ENCODE measurements at places on chromosomes 7 and 10.
A peak's percentile ranks its signal among the peaks of the same experiment; 100 is the strongest.

DNA sequence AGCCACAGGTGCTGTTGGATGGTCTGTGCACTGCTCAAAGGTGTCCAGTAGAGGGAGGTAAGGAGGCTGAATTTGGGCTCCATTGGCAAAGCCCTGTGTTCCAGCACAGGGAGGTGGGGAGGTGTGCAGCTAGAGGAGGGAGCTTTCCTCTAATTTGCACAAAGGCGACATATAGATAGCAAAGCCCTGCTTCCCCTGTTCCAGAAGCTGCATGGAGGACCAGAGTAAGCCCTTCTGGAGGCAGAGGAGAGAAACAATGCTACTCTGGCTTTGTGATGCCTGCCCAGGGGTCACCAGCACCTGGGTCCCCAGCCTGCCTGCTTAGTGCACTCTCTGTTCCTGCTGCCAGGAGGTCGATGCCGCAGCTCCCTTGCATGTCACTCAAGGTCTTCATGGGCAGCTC is 3.4 kb upstream of the ARHGAP22 start:
- peak; percentile 6 for DNase-seq

DNA sequence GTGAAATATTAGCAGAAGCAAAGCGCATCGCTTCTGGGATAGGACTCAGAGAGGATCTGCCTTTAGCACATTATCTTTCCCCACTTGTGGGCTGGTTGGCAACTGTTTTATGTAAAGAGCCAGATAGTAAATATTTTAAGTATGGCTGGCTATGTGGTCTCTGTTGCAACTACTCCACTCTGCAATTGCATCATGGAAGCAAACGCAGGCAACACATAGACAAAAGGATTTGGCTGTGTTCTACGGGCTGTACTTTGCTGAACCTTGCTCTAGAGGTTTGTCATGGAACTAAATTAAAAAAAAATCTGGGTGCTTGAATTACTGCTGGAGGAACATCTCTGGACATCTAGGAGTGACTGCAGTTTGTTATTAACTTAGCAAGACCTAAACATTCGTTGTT is 307.8 kb upstream of the TPK1 start:
- no peak for DNase-seq

DNA sequence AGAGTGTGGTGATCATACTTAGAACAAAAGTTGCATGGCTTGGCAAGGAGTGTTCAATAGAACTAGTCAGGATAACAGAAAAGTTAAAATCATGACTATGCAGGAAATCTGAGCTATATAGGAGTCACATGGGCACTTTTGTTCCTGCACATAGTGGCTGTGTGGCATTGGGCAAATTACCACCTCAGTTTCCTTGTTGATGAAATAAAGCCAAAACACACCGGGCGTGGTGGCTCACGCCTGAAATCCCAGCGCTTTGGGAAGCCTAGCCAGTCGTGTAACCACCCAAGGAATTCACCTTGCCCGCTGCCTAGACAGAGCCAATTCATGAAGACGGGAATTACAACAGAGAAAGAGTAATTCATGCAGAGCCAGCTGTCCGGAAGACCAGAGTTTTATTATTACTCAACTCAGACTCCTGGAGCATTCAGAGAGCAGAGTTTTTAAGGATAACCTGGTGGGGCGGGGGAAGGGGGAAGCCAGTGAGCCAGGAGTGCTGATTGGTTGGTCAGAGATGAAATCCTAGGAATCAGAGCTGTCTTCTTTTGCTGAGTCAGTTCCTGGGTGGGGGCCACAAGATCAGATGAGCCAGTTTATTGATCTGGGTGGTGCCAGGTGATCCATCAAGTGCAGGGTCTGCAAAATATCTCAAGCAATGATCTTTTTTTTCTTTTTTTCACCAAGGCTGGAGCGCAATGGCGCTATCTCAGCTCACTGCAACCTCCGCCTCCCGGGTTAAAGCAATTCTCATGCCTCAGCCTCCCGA is 6.4 kb upstream of the MKRN1 start:
- DNase-seq = no peak

DNA sequence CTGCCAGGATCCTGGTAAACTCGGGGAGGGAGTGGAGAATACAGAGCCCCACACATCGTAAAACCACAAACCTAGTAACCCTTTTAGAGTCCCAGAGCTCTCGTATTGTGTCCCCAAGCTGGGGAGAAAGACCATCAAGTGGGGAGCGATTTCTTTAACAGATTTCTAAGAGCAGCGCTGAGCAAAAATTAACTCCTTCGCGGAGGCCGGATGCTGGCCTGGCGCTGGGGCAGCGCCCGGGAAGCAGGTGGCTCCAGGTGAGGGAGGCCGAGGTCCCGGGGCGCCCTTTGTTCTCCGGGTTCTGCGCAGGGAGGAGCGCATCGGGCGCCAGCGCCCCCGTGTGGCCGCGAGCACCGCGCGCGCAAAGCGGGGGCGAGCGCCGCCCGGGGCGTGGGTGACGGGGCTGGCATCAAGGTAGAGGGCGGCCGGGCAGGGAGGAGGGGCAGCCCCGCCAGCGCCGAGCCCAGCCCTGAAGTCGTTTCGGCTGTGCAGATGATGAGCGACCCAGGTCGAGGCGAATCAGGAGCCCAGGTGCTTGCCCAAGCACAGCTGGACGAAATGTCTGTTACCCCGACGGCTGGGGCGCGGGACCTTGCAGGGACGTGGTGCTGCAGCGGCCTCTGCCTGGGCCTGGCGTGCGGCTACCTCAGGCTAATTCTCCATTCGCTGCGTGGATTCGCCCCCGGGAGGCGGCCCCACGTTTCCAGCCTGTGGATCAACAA is 10.4 kb upstream of the FGFR2 start:
- DNase-seq = peak; percentile 11

GRCh38 chr10:119429771-119430170 is 112.7 kb downstream of the RGS10 start:
- DNase-seq = no peak

GRCh38 chr10:16789261-16789660 is 28.0 kb downstream of the RSU1 start:
- DNase-seq = no peak

Data from activated T-cell treated with anti-CD3 and anti-CD28 coated beads for 1 hour (primary cell).